Activated effector memory CD4-positive, alpha-beta T cell treated with anti-CD3 and anti-CD28 coated beads, Interleukin-2, amount 50 U/mL, for 16 hours (primary cell): ENCODE measurements at places on chromosomes 16 and 17.

GRCh38 chr16:79339863-79340262 is 260.7 kb downstream of the MAF start:
- DNase-seq = no peak

- peak; percentile 68 for DNase-seq
Measured at GRCh38 chr17:67995570-67996263, 552 bp downstream of the C17orf58 start.

- DNase-seq = no peak
Measured at GRCh38 chr16:73064212-73064993, 16.5 kb upstream of the ZFHX3 start.

GRCh38 chr17:36629252-36629847 is 28.0 kb downstream of the MRM1 start:
- peak; percentile 93 for DNase-seq

DNA sequence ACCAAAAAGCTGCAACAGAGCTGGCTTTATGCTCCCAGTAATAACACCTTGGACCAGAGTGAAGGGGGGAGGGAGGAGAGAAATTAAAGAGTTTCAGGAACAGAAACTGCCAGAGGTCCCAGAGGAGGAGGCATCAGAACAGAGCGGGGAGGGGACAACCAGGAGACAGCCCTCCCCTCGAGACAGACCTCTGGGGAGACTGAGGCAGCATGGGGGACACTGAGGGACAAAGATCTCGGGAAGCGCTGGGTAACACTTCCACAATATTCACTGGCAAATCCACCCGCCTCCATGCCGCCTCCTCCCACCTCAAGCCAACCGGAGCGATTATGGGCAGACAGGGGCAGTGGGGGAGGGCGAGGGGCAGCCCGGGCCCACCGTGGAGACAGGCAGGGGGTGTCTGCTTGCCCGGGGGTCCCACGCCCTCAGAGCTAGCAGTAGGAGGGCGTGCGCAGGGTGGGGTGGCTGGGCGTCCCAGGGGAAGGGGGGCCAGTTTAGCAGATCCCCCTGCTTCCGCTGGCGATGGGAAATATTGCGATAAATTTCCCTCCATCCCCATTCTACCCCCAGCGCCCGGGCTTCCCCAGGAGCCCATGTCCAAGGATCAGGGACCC is 1.2 kb downstream of the PCGF2 start:
- DNase-seq = no peak

- DNase-seq = peak; percentile 75
Measured at GRCh38 chr16:23847948-23848347, 12.2 kb downstream of the PRKCB start.

- no peak for DNase-seq
Measured at GRCh38 chr17:17728550-17729251, 47.4 kb downstream of the RAI1 start.

DNA sequence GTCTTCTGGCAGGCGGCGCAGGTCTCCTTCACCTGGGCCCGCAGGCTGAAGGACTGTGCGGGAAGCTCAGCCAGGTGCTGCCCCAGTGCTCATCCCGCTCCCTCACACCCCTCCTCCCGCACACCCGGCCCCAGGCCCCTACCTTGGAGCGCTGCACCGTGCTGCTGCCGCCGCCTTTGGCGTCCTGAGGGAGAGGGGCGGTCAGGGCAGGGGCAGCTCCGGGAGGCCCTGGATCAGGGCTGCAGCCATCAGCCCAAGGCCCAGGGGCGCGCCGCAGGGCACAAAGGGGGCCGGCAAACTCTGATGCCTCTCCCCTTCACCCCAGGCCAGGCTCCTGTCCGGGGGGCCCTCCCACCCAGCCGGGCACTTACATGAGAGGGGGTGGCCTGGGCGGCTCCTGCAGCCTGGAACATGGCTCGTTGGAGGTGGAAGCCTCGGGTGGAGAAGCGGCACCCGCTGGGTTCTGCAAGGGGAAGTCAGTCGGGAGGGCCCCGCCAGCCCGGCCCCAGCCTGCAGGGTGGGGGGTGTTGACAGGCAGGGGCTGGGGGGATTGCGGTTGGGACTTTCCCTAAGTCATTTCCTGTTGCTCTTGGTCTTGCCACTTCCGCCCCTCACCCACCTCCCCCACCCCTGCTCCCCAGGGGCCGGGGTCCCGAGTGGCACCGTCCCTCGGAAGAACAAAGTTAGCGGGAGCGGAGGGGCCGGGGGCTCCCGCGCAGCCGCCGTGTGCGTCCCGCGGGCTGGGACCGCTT is 863 bp downstream of the LIMD2 start:
- peak; percentile 92 for DNase-seq

- DNase-seq = no peak
Measured at GRCh38 chr16:2979669-2980226, 498 bp downstream of the PKMYT1 start.

DNA sequence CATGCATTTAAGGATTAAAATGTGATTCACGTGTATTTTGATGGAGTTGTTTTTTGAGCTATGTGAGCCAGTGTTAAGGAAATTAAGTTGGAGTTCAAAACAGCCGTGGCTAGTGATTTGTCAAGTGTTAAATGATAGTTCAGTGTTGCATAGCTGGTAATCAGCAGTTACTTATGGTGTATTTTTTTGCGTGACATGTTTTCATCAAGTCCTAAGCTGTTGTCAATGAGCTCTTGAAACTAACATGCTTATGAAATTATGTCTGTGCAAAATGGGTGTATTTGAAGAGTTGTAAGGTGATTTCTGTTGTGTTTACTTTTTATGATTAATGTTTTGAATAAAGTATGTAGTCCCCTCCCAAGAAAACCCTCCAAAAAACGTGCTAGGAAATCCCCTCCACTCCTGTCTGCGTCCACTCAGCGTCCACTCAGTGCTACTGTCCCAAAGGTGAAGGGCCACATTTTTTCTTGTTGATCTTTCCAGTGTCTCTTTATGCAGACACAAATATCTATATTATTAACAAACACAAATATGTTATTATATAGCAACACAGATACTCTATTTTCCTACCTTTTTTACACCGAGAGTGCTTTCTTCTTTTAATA is 30.0 kb downstream of the USP10 start:
- DNase-seq = no peak

DNA sequence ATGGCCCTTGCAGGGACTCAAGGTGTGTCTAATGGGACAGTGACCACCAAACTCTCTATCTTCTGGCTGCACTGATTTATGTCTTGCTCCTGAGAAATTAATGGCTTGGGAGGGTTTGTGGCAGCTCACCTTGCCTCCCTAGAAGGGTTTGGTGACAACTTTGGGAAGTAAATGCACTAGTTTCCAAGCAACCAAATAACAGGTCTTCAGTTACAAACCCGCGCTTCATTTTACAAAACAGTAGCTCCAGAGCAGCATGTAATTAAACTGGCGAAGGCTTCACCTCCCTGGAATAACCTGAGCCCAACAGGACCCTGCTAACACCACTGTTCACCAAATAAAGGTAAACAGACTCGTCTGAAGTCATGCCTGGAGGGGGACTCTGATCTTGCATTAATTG is 318.3 kb downstream of the SLC39A11 start:
- DNase-seq = no peak

DNA sequence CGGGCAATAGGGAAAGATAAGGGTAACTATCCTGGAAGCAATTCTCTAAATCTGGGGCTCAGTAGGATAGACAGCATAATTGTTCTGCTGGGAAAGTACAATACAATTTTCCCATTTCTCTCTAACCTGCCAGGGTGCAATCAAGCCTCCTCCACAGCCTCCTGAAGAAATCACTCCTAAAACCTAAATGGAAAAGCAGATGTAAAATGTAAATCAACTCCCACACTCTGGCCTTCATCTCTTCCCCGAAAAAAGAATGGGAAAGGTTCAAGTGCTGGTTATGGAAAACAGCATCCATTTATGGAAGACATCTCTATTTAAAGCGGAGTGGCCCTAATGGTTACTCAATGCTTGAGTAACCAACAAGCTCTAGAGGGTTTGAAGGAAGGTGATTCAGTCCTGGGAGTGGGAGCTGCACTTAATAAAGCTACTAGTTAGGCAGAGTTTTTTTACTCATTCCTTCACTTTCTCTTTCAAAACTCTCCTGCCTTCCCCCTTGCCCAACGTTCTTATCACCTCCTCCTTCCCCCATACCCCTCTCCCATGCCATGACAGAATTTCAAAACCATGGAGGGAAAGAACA is 5.1 kb downstream of the MMD start:
- no peak for DNase-seq

- DNase-seq = no peak
Measured at GRCh38 chr16:86138121-86139085, 239.4 kb downstream of the IRF8 start.

DNA sequence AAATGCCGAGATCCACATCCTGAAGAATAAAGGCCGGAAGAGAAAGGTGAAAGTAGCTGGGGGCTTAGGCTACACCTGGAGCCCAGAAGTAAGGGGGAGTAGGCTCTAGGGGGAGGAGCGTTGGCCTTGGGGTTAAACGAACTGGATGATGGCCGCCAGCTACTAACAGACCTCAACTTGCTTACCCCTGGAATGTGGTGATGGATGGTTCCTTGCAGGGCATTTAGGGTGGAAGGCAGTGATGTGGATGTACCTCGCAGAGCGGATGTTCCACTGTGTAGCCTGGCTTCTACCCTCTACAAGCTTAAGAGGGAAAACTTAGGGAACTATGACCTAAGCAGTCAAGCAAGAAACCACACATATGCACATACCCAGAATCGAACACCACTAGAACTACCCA is 2.3 kb upstream of the MAZ start:
- DNase-seq = no peak

DNA sequence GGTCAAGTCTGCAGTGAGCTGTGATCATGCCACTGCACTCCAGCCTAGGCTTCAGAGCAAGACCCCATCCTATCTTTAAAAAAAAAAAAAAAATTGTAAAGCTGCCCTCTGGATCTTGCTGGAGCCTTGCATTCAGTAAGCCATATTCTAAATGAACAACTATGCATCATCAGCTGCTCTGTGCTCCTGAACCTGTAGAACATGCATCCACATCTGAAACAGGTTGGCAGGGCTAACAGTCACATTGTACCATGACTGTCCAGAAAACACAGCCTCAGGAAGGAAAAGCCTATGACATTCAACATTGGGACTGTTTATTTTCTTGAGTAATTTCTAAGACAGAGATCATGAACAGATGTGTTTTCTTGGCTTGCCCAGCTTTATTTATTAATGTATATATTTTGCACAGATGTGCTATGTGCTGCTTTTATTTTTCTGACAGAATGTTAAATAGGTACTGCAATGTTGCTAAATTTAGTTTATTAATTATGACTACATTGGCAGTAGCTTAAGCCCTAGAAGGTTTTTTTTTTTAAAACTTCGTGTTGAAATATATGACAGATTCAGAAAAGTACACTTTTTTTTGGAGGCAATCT is 19.8 kb downstream of the ACSF2 start:
- DNase-seq = no peak

DNA sequence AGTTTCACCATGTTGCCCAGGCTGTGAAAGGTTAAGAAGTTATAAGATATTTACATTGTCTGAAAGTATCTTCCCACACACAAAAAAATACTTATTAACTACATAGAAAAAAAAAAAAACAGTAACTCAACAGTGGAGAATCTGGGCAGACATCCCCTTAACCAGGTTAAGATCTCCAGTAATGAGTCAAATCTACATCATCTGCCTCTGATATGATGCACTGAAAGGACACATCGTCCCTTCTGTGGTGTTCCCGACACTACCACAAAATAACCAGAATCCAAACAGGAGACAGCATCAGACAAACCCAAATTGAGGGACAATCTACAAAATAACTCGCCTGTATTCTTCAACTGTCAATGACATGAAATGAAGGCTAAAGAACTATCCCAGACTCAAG is 40.0 kb downstream of the CMTM4 start:
- no peak for DNase-seq

DNA sequence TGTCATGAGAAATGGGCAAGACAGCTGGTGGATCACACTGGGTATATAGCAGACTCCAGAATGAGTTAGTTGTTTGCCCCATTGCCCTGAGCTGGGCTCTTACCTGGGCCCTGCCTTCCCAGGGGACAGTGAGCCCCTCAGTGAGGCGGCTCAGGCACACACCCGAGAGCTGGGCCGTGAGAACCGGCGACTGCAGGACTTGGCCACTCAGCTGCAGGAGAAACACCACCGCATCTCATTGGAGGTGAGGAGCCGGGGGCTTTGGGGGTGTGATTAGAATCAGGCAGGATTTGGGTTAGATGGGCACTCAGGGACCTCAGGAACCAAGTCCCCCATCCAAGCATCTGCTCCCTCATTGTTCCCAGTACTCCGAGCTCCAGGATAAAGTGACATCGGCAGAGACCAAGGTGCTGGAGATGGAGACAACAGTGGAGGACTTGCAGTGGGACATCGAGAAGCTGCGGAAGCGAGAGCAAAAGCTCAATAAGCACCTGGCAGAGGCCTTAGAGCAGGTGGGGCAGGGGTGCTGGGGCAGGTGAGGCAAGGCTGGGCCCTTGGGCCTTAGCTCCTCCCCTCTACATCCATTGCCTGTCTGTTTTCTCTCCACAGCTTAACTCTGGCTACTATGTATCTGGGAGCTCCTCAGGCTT is 2.8 kb downstream of the RNF40 start:
- DNase-seq = no peak

DNA sequence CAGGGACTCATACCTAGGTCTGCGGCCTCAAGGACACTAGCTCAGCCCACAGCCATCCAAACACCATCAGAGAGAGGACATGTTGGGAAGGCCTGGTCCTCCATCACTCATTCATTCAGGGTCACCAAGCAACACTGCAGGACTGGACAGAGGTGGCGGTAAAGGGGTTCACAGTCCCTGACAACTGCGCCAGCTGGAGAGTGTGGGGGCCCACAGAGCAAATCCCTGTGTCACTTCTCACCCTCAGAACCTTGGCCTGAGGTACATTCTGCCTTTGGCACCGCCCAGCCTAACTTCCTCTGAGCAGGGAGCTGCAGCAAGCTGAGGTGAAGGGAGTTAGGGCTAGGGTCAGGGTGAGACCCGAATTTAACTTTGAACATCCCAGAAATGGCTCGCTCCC is 106.5 kb downstream of the COPRS start:
- no peak for DNase-seq

DNA sequence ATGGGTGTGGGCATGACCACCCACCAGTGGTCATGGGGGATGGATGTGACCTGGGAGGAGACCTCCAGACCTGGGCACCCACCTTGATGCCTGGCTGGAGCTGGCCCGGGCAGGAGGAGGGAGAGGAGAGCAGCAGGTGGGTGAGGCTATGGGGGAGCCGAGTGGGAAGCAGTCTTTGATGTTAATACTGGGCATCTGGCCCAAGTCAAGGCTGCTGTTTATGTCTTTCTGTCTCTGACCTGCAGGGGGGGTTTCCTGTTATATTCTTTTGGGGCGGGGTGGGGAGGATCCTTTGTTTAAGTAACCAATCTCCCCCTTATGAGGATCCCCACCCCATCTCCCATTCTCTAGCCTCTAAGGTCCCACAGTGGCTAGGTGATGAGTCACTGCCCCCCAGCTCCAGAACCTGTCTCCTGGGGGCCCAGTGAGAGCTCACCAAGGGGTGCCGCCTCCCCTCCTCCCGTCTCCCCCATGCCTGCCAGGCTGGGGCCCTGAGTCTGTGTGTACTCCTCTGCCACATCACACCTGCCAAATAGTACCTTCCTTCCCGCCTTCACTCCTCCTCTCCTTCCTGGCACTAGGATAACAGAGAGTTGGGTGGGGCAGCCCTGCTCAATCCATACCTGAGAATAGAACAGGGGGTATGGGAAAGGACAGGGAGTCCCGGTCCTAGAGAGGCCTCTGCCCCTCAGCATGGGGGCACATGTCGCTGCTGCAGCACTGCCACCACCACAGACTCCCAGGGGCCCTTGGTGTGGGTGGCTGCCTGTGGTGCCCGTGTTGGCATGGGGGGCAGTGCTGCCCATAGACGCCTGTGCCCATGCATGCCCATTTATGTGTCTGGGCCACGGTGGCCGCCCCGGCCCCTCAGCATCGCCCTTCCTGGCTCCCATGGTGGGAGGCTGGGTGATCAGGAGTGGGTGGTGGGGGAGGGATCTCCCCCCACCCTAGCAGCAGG is 7.3 kb downstream of the THRA start:
- DNase-seq = no peak

GRCh38 chr16:57993897-57994296 is 6.6 kb downstream of the ZNF319 start:
- DNase-seq = no peak
